ENCODE measurements at places on chromosomes 16 and 17.

DNA sequence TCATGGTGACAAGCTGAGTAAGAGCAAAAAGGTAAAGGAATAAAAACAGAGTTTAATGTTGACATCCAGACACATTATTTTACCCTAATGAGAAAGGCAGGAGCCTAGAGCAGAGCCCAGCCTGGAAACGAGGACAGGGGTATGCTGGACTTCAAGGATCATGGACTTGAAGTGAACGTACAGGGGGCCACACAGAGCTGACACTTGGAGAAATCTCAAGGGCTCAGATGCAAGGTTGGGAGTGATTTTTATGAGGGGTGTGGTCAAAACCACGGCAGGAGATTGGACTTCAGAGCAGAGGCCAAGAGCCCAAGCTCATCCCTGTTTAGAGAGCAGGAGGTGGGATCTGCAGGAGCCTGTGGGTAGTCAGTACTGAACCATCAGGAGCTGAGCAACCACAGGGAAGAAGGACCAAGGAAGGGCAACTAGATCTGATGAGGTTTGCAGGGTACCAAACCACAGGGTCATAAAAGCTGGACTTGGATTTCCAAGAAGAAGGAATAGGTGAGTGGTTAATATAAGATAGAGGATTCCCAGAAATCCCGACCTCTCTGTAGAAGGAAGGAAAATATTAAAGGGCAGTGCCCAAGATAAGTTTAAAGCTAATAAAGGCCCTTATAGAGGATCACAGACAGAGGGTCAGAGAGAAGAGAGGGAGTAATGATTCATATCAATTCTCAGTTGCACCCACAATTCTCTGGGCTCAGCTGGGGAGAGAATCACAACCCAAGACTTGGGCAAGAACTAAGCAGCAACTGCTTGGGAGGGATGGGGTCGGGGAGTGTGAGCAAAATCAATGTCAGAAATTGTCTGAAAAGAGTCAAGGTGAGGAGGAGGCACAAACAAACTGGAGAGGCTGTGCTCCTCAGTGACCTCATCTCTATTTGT, 331.7 kb downstream of the SOX9 start:
- DNase-seq: no peak

- no peak for DNase-seq
Measured at GRCh38 chr17:83057397-83057761, 22.0 kb upstream of the METRNL start.

DNA sequence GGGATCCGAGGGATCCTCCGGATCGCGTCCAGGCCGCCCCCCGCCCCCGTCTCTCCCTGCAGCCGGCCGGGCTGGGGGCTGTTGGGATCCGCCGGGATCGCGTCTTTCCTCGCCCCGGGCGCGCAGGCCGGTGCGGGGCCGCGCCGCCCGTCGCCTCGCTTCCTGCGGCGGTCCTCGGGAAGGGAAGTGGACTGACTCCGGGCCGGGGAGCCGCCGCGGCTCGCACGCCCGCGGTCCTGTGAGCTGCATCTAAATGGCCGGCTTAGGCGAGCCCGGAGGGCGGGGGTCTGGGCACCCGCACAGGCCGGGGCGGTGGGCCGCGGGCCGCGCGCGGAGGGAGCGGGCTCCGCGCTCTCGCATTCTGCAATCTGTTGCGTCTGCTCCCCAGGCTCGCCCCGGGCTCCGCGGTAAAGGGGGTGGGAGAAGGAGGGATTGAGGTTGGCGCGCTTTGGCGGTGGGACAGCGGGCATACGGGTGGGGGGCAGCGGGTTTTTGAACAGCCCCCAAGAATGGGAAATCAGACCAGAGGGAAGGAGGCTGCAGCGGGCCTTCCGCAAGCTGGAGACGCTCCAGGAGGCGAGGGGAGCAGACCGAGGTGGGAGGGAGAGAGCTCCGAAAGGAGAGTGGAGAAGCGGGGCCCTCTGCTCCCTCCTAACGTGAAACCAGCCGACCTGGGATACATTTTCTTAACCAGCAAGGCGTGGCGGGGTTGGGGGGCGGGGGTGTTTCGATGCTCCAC, 2.2 kb downstream of the TMEM132E start:
- DNase-seq: no peak

DNA sequence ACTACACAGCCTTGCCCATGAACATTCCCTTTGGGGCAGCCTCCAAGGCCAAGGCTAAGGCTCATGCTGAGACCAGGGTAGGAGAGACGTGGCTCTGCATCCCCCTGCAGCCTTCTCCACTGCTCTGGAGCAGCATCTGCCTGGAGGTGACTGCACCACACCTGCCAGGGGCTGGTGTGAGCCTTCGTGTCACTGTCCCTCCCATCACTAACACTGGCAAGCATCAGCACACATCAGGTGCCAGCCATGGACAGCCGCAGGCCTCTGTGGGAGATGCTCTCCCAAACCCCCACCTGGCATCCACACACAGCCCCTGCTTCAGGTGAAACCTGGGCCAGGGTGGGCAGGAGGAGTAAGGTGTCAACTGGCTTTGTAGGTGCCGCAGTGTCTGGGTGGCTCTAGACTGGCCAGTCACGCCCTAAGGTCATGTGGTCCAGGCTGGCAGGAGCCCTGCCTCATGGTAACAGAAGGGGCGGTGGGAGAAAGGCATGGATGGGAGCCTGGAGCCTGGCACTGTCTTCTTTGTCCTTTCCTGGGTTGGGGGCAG, 18.1 kb upstream of the MTSS2 start:
- no peak for DNase-seq

DNA sequence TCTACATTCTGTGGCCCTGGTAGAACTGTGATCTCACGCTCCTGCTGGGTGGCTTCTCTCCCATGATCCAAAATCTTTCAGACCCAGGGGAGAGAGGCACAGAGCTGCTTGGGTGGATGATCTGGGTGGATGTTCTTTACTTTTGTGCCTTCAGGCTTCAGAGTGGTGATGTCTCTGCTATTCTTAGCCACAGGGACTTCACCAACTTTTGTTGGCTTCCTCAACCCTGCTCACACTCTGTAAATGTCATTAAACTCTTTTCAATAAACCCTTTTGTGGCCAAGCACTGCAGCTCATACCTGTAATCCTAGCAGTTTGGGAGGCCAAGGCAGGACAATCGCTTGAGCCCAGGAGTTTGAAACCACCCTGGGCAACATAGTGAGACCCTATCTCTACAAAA, 7.6 kb downstream of the CLEC10A start:
- DNase-seq: no peak

GRCh38 chr17:74408262-74408661, 23.6 kb upstream of the GPRC5C start:
- DNase-seq: no peak

Data from activated CD4-positive, alpha-beta T cell treated with anti-CD3 and anti-CD28 coated beads for 24 hours (primary cell).